GM06990 (cell line): ENCODE measurements at places on chromosomes 16 and 17.
A peak's percentile ranks its signal among the peaks of the same experiment; 100 is the strongest.

GRCh38 chr17:62343764-62344270 lies 36.5 kb upstream of the EFCAB3 start:
- DNase-seq: no peak

DNA sequence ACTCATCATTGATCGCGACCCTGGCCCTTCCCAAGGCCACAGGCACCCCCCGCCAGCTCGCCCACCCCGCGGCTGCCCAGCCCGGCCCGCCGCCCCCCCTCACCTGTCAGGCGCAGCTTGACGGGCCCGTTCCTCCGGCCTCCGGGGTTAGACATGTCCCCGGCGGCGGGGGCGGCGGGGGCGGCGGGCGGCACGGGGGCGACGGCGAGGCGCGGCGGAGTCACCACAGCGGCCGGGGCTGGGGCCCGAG lies 456 bp downstream of the SMURF2 start:
- no peak for DNase-seq

- peak; percentile 43 for DNase-seq
These were observed 9.5 kb downstream of the TBX21 start for GRCh38 chr17:47742319-47743181.

- no peak for DNase-seq
These were observed 106.7 kb downstream of the TTC19 start for GRCh38 chr17:16106161-16106891.

- DNase-seq: no peak
These were observed 219.4 kb downstream of the MAF start for GRCh38 chr16:79380995-79381602.

DNA sequence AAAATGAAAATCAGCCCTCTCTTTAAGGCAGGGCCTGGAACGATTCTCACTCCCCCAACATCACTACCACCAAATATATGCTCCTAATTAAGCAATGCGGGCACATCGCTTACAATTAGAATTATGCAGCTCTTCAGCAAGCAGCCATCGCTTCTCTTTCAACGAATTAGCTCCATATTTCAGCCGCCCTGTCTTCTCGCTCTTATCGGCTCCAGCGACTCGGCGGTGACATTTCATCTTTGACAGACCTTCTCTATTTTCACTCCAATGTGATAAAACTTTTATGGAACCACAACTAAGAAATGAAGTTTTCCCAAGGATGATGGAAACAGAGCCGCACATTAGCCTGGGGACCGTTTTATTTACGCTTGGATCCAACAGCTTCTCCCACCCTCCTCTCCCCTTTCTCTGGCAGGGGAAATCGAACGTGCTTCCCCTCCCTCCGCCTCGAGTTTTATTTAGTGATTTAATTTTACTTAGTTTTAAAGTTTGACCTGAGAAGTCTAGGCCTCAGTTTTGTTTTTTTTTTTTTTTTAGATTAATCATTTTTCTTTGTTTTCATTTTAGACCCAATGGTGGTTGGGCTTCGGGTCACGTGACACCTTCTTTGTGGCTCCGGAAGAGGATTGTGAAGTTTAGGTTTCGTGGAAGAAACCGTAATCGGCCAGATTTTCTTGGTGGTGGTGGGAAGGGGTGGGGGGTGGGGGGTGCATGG lies 3.1 kb upstream of the HOXB2 start:
- DNase-seq: no peak

DNA sequence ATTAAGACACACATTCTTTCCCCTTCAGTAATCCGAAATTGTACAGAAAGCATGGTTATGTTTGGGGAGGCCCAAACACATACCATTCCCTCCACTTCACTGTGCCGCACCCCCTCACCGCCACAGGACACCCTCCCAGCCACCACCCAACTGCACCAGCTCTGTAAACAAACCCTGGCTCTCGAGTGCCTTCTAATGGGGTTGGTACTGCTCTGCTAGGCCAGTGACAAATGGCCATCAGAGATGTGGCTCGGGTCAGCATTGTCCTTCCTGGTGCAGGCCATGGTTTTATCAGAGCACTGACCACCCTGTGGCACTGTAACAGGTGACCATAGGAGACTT lies 24.0 kb upstream of the SREBF1 start:
- no peak for DNase-seq

DNA sequence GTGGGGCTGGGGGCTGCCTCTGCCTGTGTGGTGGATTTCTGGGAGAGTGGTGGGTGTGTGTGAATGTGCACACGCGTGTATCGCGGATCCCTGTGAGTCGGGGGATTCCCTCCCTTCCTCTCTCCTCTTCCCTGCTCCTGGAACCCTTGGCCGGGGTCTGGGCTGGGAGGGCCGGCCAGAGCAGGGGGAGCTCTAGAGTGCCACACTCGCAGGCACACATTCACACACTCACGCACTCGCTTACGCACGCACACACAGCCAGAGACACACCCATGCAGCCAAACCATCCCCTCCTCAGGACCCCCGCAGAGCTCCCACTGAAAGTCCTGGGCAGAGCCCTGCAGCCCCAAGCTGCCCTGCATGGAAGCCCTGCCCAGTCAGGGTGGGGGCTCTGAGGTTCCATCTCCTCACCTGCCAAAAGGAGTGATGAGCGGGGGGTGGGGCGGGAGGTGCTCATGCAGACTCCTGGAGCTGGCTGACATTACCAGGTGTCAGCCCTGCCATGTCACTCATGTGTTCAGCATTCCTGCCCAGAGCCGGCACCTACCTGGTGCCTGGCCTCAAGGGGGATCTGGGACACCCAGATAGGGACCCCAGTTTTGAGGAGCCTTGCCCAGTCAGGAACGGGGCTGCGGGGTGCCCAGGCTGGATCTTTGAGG lies 1.9 kb downstream of the NECAB2 start:
- no peak for DNase-seq

GRCh38 chr17:2090804-2091534 lies 36.1 kb downstream of the HIC1 start:
- DNase-seq: no peak

GRCh38 chr17:71519285-71519684 lies 601.5 kb upstream of the SOX9 start:
- no peak for DNase-seq

DNA sequence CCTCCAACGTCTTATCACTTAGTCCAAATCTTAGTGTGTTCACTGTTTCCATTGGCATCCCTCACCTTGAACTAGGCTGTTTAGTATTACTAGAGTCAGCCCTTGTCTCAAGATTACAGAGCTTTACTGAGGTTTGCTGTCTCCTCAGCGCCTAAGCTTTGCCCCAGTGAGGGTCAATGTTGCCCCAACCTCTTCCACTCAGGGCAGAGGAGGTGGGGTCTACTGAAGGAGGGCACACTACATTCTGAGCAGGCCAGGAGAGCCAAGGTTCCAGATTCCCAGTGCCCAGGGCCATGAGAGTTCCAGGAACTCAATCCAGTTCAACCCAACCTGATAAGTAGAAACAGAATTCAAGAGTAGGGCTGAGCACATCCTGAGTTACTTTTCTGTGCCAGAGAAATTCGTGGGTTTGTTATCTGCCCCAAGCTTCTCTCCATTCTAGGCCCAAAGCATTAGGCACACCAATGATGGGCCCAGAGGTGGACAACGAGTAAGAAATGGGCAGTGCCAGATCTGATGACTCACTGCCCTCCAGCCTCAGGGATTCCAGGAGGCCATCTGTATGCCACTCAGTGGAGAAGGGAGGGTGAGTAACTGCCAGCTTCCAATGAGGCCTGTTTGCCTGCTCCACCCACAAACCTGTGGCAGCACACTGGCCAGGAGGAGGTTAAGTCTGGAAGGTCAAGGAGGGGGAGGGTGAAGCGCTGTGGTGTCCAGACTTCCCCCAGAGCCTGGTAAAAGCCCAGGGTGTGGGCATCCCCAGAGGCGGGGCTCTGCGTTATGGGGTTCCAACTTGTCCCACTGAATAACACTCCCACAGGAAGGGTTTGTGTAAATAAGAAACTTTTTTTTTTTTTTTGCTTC lies 8.2 kb downstream of the TUBG2 start:
- no peak for DNase-seq

DNA sequence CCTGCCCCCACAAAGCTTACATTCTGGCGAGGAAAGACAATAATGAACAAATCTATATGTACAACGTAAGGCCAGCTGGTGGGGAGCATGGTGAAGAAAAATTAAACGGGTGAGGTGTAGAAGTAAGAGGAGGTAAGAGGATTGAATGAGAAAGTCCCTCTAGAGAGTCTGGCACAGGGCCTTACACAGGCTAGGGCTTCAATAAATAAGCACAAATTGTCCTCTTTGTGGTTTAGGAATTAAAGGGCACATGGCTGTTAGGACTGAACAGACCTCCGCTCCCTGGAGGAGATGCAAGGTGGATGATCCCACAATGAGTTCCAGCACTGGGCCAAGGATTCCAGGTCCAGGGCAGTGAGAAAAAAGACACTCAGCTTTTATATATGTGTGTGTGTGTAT lies 43.1 kb upstream of the HAPSTR1 start:
- DNase-seq: no peak

GRCh38 chr16:78437352-78437968 lies 338.0 kb downstream of the WWOX start:
- DNase-seq: no peak

DNA sequence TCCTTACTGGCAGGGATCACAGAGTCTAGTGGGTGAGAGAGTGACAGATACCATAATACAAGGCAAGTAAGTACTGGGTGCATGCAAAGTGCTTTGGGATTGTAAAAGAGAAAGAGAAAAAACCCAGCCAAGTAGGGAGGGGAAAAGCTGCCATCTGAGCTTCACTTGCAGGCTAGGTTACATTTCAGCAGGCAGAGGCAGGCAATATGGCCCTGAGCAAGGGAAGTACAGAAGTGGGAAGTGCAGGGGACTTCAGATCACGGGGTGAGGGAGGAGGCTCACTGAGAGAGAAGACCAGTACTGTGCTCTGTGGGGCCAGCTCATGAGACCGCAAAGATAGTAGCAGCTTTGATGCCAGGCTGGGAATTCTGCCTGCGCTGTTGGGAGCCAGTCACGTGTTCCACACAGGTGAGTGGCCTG lies 230.6 kb downstream of the MSI2 start:
- no peak for DNase-seq

DNA sequence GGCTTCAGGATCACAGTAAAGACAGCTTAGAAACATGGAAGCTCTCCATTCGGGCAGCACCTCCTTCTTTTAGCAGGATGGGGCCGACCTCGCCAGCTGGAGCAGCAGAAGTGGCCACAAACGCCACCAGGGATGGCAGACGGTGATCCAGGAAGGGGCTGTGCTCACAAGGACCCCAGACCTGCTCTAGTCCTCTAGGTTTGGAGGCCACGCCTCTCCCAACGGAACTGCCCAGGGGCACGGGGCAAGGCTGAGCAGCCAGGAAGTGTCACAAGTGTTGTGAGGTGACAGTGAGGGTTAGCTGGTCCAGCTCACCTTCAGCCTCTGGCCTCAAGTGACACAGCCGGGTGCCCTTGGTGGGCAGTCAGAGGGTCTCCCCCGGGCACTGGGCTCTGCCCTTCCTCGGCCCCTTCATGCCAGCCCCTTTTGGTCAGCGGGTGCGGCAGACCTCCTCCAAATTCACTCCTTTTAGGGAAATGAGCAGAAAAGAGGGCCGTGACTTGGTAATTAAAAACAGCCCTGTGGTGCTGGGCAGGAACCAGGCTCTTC lies 20.4 kb downstream of the CEP295NL start:
- DNase-seq: no peak

DNA sequence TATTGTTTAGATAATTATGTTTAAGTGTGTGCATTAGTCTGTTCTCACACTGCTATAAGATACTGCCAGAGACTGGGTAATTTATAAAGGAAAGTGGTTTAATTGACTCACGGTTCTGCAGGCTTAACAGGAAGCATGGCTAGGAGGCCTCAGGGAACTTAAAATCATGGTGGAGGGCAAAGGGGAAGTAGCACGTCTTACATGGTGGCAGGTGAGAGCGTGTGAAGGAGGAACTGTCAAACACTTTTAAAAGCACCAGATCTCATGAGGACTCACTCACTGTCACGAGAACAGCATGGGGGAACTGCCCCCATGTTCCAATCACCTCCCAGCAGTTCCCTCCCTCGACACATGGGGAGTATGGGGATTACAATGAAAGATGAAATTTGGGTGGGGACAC lies 203.5 kb upstream of the GOT2 start:
- no peak for DNase-seq

DNA sequence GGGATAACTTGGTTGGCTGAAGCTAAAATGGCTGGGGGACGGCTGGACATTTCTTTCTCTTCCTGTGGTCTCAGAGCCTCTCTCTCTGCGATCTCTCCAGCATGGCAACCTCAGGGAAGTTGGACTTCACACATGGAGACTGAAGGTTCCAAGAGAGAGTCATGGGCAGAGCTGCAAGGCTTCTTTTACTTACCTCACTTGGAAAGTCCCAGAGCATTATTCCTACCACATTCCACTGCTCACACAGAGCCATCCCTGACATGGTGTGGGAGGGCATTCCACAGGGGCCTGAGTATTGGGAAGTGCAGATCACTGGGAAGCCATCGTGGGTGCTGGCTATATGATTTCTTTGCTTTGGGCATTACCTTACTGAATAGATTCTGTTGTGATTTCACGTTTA lies 9.8 kb upstream of the SLC6A2 start:
- DNase-seq: no peak

- DNase-seq: no peak
These were observed 25.4 kb downstream of the MAP1LC3B start for GRCh38 chr16:87417528-87417910.

- DNase-seq: no peak
These were observed 122.2 kb downstream of the RPTOR start for GRCh38 chr17:80666867-80667266.

GRCh38 chr16:10944249-10945064 lies at the start of gene CLEC16A:
TSS of gene CLEC16A (plus strand) at chr16:10944564. CDS start at chr16:10944718, 154 bp downstream.
- DNase-seq: peak; percentile 98

DNA sequence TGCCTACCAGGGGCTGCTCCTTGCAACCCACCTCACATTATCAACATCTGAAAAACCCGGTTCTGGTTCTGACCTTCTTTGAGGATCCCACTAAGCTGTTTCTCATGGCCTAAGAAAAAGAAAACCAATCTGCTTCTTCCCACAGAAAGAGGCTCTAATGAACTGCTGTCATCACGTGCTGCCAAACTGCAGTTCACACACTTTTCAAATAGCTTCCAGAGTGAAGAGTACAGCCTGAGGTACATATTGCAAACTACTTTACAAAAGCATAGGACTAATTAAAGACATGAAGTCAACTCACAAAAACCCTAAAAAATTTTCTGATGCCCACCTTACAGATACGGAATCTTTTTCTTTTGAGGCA lies 36.7 kb downstream of the SMG6 start:
- no peak for DNase-seq

DNA sequence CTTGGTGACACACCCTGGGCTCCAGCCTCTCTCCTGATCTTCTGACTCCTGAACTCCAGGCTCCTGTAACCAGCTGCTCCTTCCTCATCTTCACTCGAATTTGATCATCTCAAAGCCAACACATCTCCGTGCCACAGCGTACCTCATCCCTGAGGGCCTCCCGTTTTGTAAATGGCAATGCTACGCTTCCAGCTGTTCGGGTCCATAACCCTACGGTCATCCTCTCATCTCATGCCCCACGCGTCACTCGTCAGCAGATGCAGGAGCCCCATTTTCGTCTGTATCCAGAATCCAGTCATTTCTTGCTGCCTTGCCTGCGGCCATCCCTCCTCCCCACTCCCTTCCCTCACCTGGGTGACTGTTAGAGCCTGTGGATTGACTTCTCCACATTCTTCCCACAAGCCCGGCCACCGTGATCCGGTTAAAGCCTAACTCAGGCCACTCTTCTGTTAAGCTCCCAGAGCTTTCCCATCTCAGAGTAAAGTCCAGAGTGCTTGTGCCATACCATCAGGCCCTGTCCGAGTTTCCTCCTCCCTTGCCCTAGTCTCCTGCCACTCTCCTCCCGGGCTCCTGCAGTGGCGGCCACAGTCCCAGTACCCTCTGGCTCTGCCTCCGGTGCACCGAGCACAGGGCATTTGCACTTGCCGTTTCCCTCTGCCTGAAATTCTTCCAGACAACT lies 20.3 kb upstream of the AKTIP start:
- no peak for DNase-seq
